LHCN-M2 (cell line): ENCODE measurements at places on chromosomes 6 and 20. TPM values are rescaled to one million over a fixed set of nuclear protein-coding genes. Genes with fewer than 3 reads are reported as not detected.

Gene OXT
- not detected in 2 replicates for total RNA-seq

GRCh38 chr6:26553264-26553634, 15.1 kb downstream of the HMGN4 start:
- peak; percentile 70 for DNase-seq

DNA sequence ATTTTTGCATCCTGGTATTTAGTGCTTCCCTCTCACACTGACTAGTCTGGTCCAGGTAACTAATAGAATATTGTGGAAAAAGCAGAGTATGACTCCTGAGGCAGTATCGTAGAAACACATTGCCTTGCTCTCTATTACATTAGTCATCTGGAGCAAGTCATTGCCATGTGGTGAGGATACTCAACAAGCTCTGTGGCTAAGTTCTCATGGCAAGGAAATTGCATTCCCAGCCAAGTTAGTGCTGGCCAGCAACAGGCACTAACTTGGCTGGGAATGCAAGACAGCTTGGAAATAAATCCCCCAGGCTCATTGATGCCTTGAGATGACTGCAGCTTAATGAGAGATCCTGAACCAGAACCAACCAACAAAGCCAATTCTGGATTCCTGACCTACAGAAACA, 39.7 kb upstream of the HTR1B start:
- DNase-seq = peak; percentile 37

Gene ESR1
- 0.23 and 0.58 TPM in 2 replicates for total RNA-seq

DNA sequence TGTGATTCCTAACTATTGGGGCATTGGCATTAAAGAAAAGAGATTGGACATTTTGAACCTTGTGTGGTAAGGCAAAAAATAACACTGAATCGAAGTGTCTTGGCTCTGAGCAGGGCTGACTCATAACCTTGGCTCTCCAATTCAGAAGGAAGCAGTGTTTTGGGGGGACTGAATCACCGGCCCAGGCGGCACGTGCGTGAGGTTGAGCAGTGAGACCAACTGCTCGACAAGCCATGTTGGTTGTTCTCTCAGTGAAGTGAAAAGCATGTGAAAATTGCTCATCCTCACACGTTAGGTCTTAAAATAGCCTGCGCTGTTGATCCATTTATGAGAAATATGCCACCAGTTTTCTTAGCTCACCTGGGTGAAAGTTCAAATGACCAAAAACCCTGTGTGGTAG, 137.8 kb upstream of the SPACA1 start:
- peak; percentile 97 for DNase-seq

DNA sequence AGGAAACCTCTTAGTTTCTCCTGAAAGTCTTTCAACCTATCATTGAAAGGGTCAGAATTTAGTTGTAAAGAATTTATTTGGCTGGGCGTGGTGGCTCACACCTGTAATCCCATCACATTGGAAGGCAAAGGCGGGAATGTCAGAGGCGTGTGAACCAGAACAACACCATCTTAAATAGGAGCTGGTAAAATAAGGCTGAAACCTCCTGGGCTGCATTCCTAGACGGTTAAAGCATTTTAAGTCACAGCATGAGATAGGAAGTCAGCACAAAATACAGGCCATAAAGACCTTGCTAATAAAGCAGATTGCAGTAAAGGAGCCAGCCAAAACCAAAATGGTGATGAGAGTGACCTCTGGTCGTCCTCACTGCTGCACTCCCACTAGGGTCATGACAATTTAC, 29.6 kb downstream of the OR2B2 start:
- no peak for DNase-seq

DNA sequence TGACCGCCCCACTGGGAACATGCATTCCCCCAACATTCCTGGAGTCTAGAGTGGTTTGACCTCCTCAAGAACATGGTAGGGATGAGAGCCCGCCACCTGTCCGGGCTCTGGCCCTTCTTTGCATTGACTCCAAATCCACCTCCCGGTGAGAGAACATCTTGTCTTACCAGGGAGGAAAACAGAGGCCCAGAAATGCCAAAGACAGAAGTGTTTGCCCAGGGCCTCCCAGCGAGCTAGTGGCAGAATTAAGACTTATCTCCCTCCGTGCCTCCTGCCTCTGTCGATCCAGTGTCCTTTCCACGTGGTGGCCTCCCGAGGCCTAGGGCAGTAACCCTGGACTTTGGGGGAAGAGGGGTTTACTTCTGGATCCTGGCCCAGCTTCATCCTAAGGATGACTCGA, 134.8 kb downstream of the JPH2 start:
- no peak for DNase-seq

Gene DDO
- 2.6 and 3.3 TPM in 2 replicates for total RNA-seq

GRCh38 chr6:145199961-145200360, 535.4 kb downstream of the EPM2A start:
- peak; percentile 26 for DNase-seq

DNA sequence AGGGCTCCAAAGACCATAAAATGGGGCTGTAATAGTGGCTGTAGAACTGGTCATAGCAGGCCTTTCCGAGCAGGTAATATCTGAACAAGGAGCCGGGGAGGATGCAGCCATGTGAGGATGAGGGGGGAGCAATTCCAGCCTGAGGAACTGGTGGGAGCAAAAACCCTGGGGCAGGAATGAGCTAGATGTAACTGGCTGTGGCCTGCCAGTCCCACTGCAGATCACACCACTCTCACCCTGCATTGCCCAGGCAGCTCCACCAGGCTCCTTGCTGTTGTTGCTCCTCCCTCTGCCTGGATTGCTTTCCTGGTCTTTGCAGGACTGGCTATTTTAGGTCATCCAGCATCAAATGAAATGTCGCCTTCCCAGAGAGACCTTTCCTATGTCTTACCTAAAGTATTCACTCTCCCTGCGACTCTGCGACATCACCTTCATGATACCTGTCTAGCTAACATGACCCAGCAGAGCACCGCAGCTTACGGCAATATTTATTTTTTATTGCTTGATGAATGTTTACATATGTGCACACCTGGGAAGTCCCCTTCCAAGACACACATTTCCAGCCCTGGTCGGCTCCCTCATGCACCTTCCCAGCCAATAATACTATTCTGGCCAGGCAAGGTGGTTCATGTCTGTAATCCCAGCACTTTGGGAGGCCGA, 2.4 kb upstream of the ZFP64 start:
- DNase-seq = no peak

DNA sequence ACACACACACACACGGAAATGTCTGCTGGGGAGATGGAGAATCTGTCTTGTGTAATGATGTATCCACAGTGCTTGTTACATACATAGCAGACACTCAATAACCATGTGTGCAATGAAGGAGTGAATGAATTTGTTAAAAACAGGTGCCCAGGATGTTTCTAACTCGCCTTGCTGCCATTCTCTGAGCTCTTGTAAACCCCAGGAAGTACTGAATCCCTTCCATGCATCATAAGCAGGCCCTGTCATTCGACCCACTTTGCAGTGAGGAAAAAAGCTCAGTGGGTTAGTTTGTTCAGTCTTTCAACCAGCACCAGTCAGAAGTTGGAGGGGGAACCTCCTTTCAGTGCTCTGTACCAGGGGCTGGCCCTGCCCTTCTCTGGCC, 1.4 kb upstream of the KCNK5 start:
- DNase-seq = no peak

DNA sequence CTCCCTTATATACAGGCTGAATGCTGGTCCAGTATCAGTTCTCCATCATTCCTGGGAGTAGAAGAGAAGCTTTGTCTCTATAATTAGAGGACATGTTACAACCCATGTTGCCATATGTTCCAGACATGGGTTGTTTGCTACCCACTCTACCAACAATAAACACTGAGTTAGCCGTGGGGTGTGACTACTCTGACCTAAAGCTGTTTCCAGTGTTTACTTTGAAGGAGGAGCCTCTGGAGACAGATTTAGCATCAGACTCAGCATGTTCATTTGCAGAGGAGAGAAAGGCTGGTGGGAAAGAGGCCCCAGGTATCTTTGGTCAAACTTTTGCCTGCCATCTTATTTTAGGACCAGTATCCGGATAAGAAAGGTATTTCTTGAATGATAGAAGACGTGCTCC, 157.9 kb upstream of the SNX9 start:
- DNase-seq = no peak

- no peak for DNase-seq
Measured at GRCh38 chr6:18436341-18436740, 49.2 kb downstream of the RNF144B start.

Gene VTA1
- 72.8 and 82.8 TPM in 2 replicates for total RNA-seq

DNA sequence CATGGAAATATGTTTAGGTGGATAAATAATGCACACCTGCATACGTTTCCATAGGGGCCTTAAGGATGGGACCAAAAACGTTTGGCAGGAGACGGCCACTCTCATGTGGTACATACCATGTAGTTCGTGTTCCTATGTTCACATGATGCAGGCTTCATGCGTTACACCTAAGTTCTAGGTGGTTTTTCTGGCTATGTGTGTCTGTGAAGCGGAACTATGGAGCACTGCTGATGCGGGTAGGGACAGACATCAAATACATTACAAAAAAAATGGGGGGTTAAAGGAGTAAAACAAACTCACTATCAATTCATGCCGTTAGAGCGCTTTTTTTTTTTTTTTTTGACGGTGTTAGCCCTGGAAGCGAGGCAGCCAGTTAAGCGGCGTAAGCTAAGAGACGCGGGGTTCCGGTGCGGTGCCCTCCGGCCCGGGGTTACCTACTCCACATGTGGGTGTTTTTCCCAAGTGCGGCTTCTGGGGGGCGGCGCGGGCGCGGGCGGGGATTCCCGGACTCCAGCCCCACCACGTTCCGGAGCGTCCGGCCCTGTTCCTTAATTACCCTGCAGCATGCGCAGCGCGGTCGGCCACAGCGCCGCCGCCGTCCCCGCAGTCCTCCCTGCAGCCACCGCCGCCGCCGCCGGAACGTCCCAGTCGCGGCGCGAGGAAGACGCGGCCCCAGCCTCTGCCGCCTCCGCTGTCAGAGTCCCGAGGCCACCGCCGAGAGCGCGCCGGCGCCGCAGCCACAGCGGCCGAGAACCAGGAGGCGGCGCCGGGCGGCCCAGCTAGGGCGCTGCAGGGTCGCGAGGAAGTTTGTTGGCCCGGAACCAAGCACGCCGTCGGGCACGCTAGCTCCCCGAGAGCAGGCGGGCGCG, 648 bp downstream of the COL19A1 start:
- peak; percentile 44 for DNase-seq

- no peak for DNase-seq
Measured at GRCh38 chr6:90301816-90302215, 5.2 kb upstream of the BACH2 start.

GRCh38 chr20:42401613-42402012, 783.4 kb upstream of the CHD6 start:
- DNase-seq = no peak

DNA sequence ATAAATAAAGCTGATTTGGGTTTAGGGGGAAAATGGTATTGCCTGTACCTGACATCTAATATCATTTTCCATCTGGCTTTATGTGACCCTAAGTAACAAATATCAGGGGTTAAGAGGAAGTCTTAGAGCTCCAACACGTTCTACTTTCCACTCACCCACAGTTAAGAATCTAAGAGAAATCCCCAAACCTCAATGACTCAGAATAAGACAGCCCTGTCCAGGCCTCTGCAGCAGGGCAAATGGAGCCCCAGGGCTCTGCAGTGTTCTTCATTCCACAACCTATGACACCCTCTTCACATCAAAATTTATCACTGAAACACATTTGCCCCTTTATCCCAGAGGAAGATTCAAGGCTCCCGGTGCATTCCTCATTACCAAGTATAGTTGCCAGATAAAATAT, 20.3 kb upstream of the TENT5A start:
- peak; percentile 62 for DNase-seq

- DNase-seq = no peak
Measured at GRCh38 chr6:28841290-28841689, 82.5 kb downstream of the TRIM27 start.

Gene TBXT
- not detected in 2 replicates for total RNA-seq

- no peak for DNase-seq
Measured at GRCh38 chr6:9593554-9593953, 821.3 kb downstream of the TFAP2A start.

DNA sequence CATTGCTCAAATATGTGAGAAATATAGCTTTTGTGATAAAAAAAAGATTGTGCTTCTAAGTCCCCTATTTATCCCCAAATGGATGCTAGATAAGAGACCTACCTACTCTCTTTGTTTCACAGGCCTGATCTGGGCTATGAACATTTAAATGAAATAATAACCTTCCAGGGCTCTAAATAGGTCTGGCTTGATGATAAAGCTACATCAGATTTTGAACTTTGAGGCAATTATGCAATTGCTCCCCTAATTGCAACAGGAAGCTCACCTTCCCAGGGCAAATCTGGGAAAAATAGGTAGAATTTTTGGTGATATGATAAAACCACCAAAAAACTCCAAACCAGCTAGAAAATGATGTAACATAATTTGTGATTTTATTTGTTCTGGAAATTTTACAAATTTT, 624.5 kb downstream of the PKHD1 start:
- no peak for DNase-seq

Gene ASCC3
- 87.1 and 87.4 TPM in 2 replicates for total RNA-seq

- DNase-seq = no peak
Measured at GRCh38 chr6:14619419-14619781, 501.8 kb downstream of the CD83 start.

- no peak for DNase-seq
Measured at GRCh38 chr6:87053312-87053711, 41.6 kb downstream of the CGA start.

DNA sequence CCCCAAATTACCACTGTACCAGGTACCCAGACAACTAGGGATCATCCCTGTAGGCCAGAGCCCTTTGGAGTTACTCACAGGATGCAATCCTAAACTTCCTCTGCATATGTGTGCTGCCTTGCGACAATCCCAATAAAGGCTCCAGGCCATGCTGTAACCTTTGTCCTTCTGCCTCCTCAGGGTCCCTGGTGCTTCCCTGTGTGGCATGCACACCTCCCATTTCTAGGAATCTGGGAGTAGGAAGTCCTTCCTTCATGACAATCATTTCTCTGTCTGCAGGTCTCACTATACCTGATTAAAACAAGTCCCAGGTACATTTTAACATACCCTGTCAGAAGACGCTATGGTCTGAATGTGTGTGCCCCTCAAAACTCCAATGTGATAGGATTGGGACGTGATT, 37.0 kb upstream of the MCUR1 start:
- DNase-seq = no peak

Gene RAD21L1
- 0.19 and 0.29 TPM in 2 replicates for total RNA-seq

- DNase-seq = no peak
Measured at GRCh38 chr6:83169511-83169910, 23.6 kb downstream of the PGM3 start.

DNA sequence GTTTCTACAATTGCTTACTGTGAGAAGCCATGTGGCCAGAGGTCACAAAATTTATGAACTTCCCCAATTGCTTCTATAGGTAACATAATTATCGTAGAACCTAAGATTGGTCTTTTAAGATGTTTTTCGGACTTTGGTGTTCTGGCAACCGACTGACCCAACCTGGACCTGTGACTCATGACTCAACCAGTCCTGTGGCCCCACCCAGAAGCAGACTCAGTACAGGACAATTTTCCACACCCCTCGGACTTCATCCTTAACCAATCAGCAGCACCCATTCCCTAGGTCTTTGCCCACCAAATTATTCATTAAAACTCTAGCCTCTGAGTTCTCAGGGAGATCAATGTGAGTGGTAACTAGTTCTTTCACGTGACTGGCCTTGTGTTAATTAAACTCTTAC, 26.4 kb upstream of the AKAP12 start:
- DNase-seq = no peak

- DNase-seq = no peak
Measured at GRCh38 chr20:15619816-15620215, 953.4 kb downstream of the KIF16B start.

GRCh38 chr6:170206851-170207431, 83.9 kb downstream of the DLL1 start:
- no peak for DNase-seq
